ENCODE measurements at places on chromosomes 5 and 9. TPM values are rescaled to one million over a fixed set of nuclear protein-coding genes. Genes with fewer than 3 reads are reported as not detected.

- DNase-seq, result no peak
Observed at GRCh38 chr9:77028478-77028877, 9.0 kb downstream of the FOXB2 start.

TAF1L gene
- total RNA-seq, result not detected

GRCh38 chr5:42876375-42876844 is 64.7 kb upstream of the SELENOP start:
- DNase-seq, result no peak

GRCh38 chr5:5014586-5015235 is 125.4 kb upstream of the ADAMTS16 start:
- peak; percentile 11 for DNase-seq

DNA sequence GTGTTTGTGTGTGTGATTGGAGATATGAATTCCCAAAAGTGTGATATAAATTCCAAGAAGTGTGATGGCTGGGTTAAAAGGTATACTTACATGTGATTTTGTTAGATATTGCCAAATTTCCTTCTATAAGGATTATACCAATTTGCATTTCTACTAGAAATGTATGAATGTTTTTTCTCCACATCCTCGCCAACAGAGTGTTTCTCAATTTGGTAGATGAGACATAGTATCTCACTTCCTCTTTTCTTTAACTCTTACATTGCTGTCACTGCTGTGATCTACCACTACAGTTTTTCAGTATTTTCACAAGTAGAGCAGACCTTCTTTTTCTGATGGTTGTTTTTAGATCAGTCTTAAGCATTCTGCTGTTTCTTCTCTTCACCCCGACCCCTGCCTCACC is 111.3 kb downstream of the FER start:
- DNase-seq, result peak; percentile 26

DNA sequence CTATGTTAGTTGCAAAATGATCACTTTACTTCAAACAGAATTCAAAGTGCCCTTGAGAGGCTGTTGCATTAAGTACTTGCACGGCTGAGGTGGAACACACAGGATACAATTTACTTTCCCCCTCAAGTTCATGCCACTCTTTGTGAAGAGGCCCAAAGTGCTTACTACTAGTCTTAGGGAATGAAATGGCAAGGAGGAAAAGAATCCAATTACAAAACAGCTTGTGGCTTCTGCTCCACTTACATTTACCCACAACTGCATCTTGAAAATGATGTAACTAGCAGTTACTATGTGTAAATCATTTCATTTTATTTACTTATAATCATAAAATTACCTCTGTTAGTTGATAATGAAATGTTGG is 14.6 kb downstream of the FOXD1 start:
- no peak for DNase-seq

BSPRY gene
- total RNA-seq, result not detected

DNA sequence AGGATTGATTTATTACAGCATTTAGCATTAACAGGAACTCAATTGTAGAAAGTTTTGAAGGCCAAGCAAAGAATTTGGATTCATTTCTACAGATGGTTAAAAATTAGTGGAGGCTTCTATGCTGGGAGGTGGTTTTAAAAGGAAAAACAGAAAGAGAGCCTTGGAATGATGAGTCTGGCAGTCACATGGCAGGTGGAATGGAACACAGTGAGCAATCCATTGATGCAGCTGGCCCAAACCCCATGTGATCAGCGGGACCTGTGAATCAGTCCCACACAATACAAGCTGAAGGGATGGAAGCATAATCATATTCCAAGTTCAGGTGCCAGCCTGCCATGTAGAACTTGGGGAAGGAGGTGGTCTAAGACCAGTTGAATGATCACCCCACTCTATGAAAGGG is 147.9 kb downstream of the PIP5K1B start:
- peak; percentile 1 for DNase-seq

DNA sequence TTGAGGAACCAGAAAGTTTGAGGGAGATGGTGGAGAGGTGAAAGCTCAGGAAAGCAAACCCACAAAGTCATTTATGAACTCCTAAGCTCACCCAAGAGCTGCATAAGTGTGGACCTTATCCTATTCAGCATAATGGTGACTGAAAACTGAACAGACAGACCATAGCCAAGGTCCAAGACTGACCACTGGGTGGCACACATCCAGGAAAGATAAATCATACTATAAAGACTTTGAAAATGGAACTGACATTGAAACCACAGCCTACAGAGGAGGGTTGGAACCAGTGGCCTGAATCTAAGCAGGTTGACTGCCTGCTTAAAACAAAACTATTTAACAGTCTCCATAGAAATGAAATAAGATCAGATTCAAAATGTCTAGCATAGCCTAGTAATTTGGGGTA is 121.0 kb upstream of the RGS7BP start:
- peak; percentile 35 for DNase-seq

WWC1 gene
- 0.96 TPM for total RNA-seq

NDUFB6 gene
- 59.9 TPM for total RNA-seq

DNA sequence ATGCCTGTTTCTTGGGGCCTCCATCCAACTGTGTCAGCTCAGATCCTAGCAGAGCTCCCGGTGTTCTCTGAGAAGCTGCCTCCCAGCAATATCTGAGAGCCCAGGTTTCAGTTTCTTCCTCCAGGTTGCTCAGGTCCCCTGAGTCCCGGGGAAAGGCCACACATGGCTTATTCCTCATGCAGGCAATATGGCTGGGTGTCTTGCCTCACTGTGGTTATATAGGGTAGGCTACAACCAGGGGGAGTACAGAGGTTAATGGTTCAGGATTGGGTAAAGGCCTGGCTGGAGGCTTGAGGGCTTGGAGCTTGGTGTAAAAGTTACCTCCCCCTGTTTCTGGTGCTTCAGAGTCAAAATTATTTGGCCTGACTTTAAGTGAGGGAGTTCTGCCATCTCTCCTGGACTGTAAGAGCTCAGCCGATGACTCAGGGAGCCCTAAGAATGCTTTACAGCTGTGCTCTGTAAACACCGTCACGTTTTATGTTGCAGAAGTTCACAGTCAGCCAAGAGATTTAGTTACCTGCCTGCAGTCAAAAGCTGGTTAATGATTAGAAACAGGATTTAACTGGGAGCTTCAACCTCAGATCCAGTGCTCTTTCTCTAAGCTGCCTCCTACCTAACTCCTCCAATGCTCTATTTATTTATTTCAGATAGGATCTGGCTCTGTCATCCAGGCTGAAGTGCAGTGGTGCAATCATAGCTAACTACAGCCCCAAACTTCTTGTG is 24.3 kb upstream of the UBAP2 start:
- DNase-seq, result peak; percentile 83
